Cerebellar nuclear complex (tissue), 1 donor: ENCODE measurements at places on chromosomes 11 and 22.

DNA sequence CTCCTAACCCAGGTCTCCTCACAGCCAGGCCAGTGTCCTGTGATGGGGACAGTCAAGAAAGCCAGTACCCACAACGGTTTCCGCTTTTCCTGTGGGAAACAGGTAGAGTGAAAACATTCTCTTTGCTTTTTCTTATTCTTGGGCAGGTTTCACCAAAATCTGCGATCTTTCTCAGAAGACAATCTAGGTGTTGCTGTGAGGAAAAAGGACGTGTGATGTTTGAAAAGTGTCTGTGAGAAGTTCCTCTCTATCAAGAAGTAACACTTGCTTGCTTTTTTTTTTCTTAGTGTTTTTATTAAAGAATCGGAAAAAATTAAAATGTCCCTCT, 9.2 kb upstream of the IL2RB start:
- DNase-seq, result no peak

DNA sequence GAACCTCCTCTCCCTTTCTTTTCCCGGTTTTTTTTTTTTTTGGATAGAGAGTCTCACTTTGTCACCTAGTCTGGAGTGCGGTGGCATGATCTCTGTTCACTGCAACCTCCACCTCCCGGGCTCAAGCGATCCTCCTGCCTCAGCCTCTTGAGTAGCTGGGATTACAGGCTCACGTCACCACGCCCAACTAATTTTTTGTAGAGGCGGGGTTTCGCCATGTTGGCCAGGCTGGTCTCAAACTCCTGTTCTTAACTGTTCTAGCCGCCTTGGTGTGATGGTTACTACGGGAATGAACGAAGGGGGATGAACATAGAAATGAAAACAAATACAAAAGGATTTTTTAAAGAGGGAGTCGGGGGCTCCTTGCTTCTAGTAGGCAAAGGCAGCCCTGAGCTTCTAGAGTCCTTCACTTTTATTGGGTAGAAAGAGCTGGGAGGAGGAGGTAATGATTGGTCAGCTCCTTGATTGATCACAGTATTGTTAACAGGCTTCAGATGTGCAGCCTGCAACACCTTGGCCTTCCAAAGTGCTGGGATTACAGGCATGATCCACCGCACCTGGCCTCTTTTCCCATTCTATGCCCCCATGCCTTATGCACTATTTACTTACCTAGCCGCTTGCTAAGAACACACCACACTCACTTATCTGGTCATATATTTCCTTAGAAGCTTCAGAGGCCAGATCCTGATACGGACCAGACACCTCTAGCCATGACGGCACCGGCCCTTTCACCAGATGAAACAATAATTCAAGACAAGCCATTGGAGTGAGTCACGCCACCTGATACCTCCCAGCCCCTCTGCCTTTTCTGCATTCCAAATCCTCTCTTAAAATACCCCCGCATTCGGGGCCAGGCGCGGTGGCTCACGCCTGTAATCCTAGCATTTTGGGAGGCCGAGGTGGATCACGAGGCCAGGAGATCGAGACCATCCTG, 20.7 kb downstream of the SUSD2 start:
- no peak for DNase-seq

GRCh38 chr11:115421352-115421991, 82.7 kb downstream of the CADM1 start:
- no peak for DNase-seq

- DNase-seq, result no peak
These were observed 30.8 kb upstream of the GLYAT start for GRCh38 chr11:58762284-58763119.

DNA sequence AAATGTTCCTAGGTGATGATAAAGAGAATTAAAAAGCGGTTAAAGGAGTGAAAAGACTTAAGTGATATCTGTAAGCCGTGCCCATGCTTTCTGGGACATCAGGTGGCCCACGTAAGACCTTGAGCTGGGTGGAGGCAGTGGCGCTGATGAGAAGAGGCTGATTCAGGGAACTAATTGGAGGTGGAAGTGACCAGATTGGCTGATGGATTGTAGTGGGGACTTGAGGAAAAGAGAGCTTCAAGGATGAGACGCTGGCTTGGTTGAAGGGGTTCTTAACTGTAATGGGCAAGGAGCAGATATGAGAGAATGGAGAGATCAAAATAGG, 69.1 kb upstream of the EP300 start:
- no peak for DNase-seq
